ENCODE measurements at places on chromosomes 11 and 22.

DNA sequence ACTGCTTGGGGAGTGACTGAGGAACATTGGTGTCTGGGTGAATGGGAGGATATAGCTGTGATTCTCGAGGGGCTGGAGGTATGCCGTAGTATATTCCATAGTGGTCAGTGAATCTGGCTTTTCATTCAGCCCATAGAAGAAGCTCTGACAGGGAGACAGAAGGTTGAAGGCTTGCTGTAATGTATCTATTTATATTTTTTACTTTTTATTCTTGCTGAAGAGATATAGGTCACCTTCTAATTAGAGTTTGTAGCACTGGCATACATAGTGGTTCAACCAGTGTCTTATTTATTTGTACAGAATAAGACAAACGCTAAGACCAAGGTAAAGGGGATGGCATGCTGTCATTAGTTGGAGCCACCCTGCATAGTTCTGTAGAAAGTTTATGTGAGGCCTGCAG, 10.0 kb downstream of the TRIM44 start:
- no peak for DNase-seq

DNA sequence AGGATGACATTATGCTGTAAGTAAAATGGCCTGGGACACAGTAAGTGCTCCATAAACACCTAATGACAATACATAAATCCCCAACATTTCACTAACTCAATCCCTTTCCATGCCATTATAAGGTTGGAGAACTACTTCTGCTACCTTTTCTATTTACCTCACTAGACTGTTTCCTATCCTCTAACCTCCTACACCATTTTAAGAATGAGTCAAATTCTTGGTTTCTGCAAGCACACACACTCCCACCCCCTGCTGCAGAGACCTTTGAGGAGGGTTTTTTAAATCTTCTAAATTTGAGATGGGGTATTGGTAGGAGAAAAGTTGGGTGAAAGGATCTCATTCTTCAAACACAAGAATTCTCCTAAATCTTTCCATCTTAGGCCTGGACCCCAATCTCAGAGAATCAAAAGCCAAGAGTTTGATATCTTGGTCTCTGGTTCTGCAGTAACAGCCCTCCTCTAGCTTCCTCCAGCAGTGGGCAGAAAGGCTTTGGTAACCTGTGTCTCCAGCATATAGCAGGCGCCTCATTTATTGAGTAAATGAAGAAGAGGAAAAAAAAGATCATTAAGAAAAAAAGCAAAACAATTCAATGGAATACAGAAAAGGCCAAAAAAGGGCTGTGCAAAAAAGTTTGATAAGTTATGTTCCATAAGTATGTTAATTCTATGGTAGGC, 42.3 kb downstream of the SYTL2 start:
- DNase-seq: no peak

- DNase-seq: no peak
These were observed 58.5 kb downstream of the GAB4 start for GRCh38 chr22:16949561-16949960.

DNA sequence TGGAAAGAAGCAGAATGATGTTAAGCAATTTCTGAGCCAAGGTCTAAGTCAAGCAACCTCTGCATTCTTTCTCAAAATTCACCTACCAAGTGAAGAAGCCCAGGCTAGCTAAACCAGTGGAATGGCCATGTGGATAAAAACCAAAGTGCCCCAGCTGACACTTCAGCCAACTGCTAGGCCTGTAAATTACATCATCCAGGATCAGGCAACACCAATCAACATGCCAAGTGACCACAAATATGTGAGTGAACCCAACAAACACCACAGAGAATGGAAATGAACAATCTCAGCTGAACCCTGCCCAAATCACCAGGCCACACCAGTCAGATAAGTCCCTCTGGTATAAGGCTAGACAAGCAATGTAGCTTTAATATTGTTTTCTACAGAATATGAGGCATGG, 25.1 kb upstream of the FJX1 start:
- DNase-seq: no peak

DNA sequence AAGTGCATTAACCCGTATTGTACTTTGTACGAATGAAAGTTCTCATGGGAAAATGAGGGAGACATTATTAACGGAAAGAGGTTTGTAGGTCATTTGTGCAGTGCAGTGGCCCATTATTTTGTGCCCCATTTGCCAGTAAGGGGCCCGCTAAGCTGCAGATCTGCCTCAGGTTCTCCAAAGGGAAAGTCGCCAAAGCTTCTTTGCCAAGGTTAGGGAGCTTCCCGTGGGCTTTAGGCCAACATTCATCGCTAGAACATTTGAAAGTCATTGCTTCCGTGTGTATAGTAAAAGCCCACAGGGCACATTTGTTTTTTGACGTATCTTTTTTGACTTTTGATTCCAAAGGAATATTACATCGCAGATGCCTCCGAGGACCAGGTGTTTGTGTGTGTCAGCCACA, 61.0 kb upstream of the SORL1-AS1 start:
- no peak for DNase-seq

DNA sequence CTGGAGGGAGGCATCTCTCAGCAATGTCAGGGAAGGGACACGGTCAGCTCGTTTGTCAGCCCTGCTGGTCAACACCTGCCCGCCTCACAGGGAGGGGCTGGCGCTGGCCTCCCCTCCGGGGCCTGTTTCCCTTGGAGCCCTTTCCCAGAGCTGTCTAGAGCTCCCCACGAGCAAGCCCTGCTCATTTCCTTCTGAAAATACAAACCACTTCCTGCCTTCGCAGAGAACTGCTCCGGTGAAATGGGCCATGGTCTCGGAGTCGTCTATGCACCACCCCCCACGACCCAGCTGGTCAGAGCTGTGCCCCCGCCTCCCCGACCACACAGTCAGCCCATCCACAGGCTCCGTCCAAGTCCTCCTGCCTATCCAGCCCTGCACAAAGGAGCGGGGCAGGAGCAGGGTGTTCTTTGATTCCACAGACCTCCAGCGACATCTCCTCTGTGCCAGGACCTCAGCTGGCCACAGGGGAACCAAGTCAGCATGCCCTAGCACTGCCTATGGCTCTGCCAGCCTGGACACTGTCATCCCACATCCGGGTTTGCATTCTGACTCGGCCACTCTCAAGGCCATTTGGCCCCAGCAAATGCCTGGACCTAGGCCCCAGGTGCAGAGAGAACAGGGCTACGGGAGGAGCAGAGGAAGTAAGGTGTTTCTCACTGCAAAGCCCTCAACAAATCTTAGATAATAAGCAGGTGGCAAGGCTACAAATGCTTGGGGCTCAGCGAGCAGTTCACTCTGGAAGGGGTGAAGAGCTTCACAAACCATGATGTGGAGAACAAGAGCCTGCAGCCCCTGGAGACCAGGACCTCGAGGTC, 82.1 kb upstream of the WNT11 start:
- DNase-seq: no peak

GRCh38 chr11:110990311-110990710, 255.2 kb upstream of the POU2AF2 start:
- no peak for DNase-seq

GRCh38 chr22:50162391-50162956, 8.1 kb upstream of the PANX2 start:
- no peak for DNase-seq

DNA sequence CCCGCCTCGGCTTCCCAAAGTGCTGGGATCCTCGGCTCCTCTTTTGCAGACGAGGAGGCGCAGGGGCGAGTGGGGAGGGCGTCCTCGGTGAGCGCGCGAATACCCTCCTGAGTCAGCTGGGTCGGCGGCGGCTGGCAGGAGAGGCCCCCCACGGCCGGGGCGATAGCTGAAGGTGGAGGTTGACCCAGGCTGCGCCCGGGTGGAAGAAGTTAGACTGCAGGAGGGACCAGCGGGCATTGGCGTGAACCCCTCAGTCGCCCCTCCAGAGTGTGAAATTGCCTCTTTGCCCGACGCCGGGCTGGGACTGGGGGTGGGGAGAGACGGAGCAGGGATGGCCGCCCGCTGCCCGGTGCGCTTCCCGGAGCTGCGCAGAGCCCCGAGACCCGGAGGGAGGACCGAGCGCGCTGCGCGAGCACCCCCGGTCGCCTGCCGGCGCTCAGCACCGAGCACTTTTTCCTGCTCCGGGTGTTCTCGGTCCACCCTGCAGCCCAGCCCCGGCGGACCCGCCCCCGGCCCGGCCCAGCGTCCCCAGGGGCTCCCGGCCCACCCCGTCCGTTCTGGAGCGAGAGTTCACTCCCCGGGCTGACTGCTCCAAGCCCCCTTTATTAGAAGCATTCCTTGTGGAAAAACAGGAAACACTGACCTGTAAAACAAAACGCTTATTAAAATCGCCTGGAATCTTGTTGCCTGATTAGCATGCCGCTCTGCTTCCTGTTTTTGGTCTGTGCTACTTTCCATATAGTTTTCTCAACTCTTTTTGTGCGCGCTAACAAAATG, 13.7 kb upstream of the CPT1A start:
- DNase-seq: no peak

DNA sequence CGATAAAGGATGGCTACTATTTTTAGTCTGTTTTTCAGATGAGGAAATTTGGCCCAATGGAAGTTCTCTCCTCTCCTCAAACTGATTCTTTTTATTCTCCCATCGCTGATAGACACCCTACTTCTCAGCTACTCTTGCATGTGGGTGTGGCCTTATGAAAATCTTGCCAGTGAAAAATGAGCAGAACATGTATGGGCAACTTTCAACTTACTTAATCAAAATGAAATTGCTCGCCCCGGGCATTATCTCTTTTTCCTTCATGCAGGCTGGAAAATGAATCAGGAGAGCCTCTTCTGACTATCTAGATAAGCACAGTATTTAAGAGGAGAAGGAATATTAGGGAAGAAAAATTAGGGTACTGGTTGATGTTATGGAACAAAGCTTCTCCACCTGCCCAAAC, 2354.7 kb upstream of the RAG2 start:
- no peak for DNase-seq

GRCh38 chr11:2516276-2517015, 71.6 kb downstream of the KCNQ1 start:
- DNase-seq: no peak

GRCh38 chr11:387193-387793, 6.7 kb upstream of the PKP3 start:
- DNase-seq: no peak

DNA sequence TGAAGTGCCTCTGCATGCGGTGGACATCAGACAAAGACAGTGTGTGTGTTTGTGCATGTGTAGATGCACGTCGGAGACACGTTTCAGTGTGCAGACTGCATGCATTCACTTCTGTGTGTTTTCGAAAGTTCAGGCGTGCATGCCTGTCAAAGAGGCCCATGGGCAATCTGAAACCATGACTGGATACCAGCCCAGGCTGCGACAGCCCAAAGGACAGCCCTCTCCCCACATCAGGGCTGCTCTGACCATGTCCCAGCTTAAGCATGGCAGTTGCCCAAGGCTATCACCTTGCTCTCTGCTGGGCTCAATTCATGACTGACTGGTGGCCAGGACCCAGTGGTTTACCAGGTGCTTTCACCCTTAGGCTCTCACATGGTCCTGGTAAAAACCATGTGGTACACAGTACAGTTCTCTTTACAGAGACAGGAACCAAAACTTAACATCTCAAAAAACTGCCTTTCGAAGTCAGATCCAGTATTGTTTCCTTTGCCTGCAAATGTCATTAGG, 423.7 kb upstream of the CADM1 start:
- DNase-seq: no peak

GRCh38 chr22:42367980-42368378, 64.2 kb downstream of the NFAM1 start:
- DNase-seq: no peak

DNA sequence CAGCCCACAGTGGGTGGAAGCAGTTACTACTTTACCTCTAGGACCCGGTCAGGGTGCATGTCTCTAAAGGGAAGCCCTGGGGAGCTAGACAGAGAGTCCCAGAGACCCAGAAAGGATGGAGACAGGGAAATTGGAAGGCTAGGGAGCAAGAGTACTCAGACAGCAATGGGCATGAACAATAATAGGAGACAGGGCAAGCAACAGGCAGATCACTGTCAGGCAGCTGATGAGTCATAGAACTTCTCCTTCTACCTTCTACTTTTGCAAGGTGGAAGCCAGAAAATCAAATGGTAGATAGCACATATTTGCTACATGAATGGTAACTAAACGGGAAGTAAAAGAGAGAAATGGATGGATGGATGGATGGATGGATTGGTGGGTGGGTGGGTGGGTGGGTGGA, 19.6 kb downstream of the CD5 start:
- DNase-seq: no peak

GRCh38 chr22:47352920-47353700, 590.7 kb downstream of the TBC1D22A start:
- DNase-seq: no peak

GRCh38 chr11:119749006-119749565, 20.1 kb upstream of the NECTIN1 start:
- DNase-seq: no peak

- DNase-seq: no peak
These were observed 151.7 kb downstream of the CEP164 start for GRCh38 chr11:117479372-117479771.

Measured in GF-D8 (cell line).